ENCODE measurements at places on chromosomes 11 and 22.

DNA sequence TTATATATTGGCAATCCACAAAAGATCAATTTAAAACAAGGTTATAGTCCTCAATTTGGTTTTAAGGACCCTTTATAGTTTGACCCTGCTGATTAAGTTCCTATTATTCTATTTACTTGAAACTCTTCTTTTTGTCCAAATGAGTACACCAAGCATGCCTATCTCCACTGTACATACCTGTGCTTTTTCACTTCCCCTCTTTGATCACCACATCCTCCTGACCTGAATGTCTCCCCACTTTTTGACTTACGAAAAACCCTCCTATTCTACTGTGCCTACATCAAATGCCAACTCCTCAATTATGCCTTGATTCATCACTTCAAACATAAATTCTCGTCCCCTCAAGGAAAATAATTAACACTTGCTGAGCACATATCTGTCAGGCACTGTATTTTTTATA lies 113.5 kb downstream of the SOX6 start:
- DNase-seq: no peak

DNA sequence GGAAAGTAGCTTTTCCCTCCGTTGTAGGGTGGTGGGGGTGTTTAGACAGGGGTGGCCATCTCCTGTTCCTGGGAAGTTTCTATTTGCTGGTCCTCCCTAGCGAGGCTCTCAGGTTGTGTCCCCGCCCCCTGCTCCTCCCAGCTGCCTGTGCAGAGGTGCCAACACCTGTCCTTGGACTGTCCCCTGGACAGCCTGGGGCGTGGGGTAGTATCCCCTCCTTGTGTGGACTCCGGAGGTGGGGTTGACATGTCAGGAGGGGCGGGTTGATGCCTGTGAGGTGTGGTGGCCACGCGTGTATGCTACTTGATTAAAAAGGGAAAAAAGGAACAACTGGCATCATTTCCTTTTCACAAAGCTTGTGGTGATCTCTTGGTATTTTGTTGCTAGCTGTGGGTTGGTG lies 14.3 kb upstream of the RANBP1 start:
- no peak for DNase-seq

DNA sequence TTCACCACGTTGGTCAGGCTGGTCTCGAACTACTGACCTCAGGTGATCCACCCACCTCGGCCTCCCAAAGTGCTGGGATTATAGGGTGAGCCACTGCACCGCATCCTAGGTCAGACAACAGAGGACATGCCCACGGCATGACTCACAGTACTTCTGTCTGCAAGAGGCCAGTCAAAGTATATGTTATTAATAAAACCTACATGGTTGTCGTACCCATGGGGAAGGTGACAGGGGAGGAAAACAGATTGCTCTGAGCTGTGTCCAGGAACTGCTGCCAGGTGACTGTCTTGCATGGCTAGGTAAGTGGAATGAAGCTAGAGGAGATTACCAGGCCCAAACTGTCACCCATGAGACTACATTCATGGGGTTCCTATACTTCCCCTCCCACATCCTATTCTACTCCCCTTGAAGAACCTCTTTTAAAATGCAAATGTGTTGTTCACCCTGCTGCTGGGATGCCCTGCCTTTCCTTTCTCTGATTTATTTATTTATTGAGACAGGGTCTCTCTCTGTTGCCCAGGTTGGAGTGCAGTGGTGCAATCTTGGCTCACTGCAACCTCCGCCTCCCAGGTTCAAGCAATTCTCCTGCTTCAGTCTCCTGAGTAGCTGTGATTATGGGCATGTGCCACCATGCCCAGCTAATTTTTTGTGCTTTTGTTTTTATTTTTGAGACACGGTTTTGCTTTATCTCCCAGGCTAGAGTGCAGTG lies 2.0 kb upstream of the NLRX1 start:
- DNase-seq: no peak

- DNase-seq: no peak
Observed at GRCh38 chr11:30758012-30758411, 171.9 kb upstream of the MPPED2 start.

- DNase-seq: no peak
Observed at GRCh38 chr11:73001615-73002014, 140.5 kb downstream of the FCHSD2 start.

DNA sequence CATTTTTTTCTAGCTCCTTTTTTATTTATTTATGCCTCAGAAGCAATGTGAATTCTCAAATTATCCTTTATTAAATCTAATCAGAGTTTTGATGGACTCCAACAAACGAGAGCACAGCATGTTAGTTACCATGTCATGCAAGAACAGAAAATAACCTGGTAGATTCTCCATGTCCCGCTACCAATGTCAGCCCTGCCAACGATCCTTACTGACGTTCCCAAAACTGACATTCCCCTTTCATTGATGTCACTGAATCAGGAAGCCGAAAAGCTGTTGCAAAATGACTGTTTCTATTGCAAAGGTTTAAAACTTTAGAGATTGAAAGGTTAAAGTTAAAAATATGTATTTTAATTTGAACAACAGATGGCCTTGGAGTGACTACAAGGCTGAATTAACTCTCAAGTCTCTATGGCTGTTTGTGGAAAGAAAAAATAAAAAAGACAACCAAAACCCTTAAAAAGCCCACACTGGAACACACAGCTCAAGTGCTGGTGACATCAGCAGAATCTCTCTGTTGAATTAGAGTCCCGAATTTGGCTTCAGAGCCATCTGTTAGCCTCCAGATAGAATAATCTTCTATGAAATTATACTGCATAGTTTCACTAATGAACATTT lies 96.8 kb downstream of the BDNF start:
- DNase-seq: no peak

GRCh38 chr11:83294208-83294607 lies 8.0 kb upstream of the CCDC90B start:
- DNase-seq: no peak

- DNase-seq: no peak
Observed at GRCh38 chr11:42571131-42571877, 740.5 kb upstream of the API5 start.

- DNase-seq: no peak
Observed at GRCh38 chr22:45546333-45547015, 43.8 kb downstream of the FBLN1 start.

- DNase-seq: no peak
Observed at GRCh38 chr11:75899806-75900205, 84.8 kb downstream of the UVRAG start.

DNA sequence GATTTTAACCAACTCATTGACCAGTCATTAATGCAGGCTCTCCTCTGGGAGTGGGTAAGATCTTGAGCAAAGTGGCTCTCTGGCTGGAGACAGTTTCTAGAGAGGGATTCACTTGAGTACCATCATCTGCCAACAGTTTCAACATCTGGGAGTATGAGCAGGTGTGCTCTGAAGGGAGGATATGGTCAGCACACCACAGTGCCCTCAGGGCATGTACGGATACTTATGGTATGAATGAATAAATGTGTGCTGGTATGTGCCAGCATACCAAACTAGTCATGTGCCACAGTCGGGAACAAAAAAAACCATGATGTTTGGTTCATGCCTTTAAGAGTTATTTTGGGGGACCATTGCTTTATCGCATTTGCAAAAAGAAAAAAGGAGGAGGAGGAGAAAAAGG lies 1197.5 kb upstream of the TENM4 start:
- no peak for DNase-seq

GRCh38 chr11:10514709-10515108 lies 26.3 kb downstream of the RNF141 start:
- DNase-seq: no peak

DNA sequence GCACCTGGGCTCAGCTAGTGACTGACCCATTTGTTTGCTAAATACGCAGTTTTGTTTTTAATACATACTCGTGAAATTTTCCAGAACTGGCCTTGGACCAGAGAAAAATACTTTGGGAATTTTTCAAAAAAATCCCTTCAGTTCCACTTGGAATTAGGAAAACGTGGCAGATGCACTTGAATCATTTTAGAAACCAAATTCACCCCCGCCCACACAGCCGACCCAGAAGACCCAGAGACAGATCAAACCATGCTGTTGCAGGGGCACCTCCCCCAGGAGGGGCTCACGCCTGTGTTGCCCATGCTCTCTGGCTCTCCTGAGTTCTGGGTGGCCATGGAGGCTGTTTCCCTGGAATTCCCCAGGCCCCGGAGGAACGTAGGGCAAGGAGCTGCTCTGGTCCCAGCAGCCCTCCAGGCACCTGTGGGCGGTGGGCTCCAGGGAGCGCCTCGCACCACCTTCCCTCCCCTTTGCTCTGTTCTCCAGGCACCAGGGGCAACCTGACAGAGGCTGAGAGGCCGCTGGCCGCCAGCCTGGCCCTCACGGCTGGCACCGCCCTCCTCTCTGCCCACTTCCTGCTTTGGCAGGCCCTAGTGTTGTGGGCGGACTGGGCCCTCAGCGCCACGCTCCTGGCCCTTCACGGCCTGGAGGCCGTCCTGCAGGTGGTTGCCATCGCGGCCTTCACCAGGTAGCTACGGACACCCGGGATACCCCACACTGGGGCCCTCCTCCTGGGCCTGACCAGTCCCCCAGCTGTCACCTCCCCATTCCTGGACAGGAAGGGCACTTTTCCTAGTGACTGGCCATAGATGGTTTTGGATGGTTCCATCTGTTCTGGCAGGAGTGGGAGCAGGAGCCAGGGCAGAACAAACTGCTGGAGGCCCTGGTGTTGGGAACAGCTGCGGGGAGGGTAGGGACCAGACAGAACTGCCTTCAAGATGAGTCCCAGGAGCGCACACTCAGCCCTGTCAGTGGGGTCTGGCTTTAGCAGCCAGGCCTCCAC lies 3.3 kb upstream of the EPS8L2 start:
- no peak for DNase-seq

GRCh38 chr11:95503047-95503446 lies 272.0 kb upstream of the SESN3 start:
- no peak for DNase-seq

DNA sequence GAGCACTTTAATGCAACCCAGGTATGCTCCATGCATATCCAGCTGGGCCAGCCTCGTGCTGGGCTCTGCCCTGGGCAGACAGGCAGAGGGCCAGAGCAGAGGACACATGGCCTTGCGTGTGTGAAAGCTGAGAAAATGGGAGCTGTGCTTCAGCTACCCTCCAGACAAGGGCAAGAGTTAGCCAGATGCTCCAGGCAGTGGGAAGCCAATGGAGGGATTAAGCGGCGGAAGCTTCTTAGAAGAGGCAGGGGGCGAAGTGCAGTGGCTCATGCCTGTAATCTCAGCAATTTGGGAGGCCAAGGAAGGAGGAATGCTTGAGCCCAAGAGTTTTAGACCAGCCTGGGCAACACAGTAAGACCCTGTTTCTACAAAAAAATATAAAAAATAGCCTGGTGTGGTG lies 9.8 kb upstream of the ARHGEF17 start:
- no peak for DNase-seq

DNA sequence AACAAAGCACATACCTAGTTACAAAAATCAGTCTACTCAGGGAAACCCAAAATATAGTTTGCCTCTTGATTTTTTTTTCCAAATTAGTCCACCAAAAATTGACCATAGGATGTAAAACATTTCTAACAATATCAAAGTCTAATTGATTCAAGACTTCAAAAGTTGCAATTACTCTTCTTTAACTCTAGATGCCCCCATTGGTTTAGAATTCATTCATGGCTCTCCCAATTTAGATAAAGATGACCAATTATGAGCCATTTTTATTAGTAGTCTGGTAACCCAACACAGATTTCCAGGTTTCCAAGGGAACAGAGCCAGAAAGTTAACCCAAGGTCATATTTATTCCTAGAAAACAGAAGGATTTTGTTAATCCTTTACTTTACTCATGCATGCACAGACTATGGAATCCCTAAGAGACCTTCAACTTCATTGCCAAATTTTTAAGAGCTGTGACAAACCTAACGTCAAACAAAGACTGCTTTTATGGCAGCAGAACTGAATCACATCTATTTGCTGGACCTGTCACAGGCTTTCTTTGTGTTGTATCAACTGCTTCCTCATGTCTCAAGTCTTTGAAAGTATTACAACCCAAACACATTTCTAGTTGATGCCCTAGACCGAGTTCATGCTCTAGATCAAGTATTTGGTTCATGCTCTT lies 55.3 kb downstream of the C22orf42 start:
- no peak for DNase-seq

- no peak for DNase-seq
Observed at GRCh38 chr11:41659985-41660384, 200.5 kb upstream of the LRRC4C start.

DNA sequence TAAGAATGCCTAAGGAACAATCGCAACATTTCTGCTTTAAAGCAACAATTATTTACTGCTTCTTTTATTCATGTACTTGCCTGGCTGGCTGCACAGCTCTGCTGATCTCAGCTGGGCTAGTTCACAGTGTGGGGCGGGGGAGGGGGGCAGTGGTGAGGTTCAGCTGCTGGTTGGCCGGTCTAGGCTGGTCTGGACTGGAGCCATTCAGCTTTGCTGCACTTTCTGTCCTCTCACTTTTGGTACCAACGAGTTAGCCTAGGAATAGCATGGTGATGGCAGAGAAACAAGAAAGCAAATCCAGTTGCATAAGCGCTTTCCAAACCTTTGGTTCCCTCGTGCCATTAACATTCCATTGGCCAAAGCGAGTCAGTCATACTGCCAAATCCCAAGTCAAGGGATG lies 16.0 kb upstream of the MIF start:
- DNase-seq: no peak

DNA sequence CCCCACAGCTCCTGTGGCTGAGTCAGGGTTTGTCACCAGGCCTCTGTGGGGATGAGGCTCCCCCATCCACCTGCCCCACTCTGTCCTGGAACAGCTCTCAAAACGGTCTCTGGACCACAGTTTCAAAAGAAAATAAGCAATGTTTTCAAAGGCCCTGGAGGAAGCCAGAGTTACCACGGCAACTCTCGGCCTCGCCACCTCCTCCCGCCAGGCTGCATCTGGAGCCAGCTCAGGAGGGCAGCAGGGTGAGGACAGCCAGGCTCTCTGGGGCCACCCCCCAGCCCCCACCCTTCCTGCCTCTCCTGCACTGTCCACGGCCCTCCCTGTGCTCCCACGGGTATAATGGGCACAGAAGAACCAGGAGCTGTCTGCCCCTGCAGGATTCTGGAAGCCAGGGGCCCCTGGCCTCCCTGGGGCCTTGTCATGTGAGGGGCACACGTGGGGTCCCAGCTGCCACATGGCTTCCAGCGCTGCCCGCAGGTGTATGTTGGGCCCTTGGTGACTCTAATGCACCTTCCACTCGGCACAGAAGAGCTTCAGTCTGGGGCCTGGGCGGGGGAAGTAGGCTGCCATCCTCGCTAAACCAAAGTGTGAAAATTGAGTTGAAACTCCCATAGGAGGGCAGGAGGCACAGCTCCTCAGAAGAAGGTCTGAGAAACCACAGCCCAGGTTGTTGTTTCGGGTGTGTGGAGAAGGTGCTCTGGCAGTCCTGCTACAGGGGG lies 10.3 kb downstream of the CD81 start:
- DNase-seq: no peak

GRCh38 chr22:41782316-41782715 lies 18.2 kb upstream of the CCDC134 start:
- no peak for DNase-seq

DNA sequence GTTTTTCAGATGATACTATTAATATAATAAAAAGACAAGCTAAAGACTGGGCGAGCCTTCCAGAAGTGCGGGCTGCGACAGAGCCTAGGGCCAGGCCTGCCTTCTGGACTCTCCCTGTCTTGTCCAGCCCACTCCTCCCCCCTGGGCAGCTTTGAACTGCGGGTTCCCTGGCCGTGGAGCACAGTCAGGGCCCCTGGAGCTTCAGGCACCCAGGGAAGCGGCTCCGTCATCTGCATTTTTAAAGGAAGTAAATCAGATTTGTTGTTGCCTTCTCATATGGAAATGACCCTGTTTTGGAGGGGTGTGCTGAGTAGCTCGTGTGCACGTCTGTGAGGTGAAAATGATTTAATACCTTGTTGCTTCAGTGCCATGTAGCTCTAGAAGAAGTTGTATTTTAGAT lies 265.3 kb downstream of the TBC1D22A start:
- DNase-seq: no peak
